SW 1271 (cell line): ENCODE measurements at places on chromosomes 7 and 10.

GRCh38 chr7:44772867-44773266 is 23.6 kb upstream of the PPIA start:
- no peak for DNase-seq

DNA sequence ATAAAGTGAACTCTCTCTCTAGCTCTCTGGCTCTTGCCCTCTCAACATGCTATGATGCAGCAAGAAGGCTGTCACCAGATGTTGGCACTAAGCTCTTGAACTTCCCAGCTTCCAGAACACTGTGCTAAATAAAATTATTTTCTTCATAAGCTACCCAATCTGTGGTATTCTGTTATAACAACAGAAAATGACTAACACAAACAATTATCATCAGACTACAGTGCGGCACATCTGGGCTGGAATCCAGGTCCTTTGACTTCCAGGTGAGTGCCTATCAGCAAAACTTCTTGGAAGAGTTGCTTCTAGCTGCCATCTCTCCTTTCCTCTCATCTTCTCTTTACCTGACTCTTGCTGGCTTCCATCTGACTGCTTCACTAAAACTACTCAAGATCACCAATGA is 20.4 kb downstream of the HTR7 start:
- no peak for DNase-seq

DNA sequence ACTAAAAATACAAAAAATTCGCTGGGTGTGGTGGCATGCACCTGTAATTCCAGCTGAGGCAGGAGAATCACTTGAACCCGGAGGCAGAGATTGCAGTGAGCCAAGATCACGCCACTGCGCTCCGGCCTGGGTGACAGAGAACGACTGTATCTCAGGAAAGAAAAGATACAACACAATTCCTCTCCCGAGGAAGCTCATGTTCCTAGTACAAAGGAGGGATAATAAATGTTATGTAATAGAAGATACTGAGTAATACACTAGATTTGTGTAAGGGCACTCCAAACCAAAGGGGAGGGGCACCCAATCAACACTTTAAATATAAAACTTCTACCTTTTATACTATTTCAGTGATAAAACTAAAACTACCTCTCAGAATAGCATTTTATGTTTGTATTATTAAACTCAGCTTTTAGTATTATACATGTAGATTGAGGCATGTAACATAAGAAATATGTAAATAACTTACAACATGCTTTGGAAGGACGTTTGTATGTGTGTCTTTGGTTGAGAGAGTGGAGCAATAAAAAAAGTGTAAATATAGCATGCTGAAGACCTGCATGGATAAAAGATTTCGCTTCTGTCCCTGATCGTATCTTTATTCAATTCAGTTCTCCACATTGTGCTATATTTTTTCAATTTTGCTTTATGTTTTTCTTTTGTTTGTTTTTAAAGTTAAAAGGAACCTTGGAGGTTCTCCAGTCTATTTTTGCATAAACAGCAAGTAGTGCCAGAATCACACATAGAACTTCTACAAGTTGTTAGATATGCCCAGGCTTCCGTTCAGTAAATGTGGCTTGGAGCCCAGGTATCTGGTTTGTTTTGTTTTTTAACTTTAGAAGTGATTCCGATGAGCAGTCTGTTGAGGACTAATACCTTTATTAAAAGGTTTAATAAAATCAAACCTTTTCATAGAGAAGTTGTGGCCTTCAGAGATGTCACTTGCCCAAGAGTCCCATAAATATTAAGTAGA is 71.9 kb downstream of the WAC start:
- no peak for DNase-seq

DNA sequence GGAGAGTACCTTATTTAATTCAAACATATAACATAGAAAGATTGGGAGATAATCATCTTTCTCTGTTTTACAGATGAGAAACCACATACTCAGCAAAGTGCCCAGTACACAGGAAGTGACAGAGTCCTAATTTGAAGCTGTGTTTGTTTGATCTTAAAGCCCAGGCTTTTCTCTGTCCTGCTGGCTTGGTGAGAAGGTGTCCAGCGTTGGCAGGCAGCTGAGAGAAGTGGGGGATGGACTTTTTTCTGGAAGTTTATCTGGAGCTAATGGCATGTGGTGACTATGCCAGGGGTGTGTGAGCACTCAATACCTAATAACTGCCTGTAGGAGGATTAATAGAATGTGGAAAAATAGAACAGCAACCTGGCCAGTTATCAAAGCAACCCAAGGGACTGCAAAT is 60.8 kb downstream of the NPSR1 start:
- DNase-seq: no peak

DNA sequence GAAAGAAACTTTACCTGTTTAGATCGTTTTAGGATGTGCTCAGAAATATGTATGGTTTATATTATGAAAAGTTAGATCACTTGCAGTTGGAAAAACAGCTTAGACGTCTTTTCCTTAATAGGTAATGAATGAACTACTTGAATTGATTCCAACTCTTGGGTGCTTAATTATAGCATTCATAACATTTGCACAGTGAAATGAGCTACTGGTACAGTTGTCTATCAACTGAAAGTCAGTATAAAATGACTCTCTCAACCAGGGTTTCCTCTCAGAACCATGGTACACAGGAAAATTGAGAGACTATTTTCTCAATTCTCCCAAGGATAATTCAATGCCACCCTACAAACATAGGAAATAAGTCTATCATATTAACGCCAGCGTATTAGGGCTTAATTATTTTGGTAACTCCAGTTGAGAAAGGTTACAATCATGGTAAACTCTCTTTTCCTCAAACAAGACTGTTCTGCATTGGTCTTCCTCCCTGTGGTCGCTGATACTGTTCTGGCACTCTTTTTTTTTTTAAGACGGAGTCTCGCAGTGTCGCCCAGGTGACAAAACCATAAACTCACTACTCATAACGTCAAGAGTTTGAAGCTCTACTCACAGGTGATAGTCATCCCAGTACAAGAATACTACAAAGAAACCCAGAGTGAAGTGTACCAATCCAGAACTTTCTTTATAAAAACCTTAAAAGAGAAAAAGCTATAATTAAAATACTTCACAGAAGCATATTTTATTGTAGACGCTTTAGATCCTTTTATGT is 2.0 kb downstream of the ANLN start:
- peak; percentile 73 for DNase-seq

- DNase-seq: no peak
Observed at GRCh38 chr7:1225441-1226185, 7.1 kb upstream of the UNCX start.

GRCh38 chr7:40815512-40815911 is 680.7 kb downstream of the SUGCT start:
- DNase-seq: no peak

DNA sequence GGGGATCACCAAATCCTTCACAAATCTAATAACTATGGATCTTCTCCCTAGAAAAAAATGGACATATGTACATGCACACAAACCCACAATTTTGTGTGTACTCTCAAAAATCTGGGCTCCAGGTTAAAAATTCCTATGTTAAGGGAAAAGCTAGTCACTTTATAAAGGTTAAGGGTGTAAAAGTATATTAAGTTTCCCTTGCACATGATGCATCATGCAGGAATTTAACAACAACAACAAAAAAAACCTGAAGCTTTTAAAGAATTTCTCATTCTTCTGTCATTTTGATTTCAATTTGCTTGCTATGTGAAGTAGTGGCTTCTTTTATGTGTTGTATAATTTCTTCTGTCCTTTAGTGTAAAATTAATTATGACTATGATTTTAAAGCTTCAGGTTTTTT is 123.7 kb downstream of the CNOT4 start:
- peak; percentile 8 for DNase-seq

- no peak for DNase-seq
Observed at GRCh38 chr10:3647074-3647473, 137.9 kb downstream of the KLF6 start.

DNA sequence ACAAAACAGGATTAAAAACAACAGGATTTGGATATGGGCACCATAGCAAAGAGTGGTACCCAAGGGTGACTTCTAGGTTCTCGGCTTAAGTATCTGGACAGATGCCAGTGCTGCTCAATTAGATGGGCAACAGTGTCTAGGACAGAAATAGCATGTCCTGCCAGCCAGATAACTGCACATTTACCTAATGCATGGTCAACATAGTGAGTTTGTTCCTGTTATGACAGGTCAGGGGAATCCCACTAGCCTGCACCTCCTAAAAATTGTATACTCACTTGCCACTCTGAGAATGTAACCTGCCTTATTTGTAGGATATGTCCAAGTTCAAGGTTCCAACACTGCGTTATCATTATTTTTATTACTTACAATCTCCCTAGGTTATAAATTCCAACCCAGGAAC is 471.7 kb downstream of the GRM8 start:
- DNase-seq: no peak

GRCh38 chr10:102727037-102727818 is 12.8 kb downstream of the SFXN2 start:
- no peak for DNase-seq

- DNase-seq: no peak
Observed at GRCh38 chr10:114258274-114258840, 19.3 kb downstream of the VWA2 start.

DNA sequence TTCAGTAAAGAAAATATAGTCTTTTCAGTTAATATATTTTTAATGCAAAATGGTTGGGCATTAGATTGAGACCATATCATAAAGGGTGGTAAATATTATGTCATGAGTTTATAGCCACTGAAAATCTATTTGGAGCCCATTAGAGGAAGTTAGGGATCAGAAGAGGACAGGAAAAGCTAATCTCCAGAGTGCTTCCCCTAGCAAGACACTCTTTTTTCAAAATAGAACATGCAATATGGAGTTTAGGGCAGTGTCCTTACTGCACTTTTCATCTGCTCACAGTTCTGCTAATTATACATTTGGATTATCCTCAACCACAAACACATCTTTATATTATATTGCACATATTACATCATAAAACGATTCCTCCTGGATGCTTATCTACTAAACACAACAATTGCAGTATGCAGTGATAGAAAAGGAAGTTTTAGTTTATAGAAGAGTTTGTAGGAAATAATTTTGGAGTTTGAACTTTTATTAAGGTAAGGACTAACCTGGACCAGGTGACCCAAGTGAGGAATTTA is 159.8 kb downstream of the PHF14 start:
- DNase-seq: no peak

GRCh38 chr7:93407239-93407638 is 167.3 kb downstream of the CALCR start:
- no peak for DNase-seq

DNA sequence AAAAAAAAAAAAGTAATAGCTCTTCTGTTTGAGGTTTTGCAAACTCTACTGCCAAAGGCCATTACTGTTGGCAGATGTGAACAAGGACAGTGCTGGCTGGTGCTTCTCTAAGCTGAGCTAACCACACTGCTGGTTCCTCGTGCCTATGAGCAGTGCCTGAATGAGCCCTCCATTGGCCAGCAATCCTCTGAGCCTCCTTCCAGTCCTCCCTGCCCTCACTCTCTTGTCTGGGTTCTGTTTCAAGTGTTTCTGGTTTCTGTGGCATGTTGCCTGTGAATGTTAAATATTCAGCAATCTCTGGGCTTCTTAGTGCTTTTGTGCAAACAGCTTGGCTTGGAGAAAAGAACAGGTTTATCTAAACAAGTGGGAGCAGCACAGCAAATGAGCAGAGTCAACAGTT is 161.3 kb upstream of the AUTS2 start:
- DNase-seq: no peak

DNA sequence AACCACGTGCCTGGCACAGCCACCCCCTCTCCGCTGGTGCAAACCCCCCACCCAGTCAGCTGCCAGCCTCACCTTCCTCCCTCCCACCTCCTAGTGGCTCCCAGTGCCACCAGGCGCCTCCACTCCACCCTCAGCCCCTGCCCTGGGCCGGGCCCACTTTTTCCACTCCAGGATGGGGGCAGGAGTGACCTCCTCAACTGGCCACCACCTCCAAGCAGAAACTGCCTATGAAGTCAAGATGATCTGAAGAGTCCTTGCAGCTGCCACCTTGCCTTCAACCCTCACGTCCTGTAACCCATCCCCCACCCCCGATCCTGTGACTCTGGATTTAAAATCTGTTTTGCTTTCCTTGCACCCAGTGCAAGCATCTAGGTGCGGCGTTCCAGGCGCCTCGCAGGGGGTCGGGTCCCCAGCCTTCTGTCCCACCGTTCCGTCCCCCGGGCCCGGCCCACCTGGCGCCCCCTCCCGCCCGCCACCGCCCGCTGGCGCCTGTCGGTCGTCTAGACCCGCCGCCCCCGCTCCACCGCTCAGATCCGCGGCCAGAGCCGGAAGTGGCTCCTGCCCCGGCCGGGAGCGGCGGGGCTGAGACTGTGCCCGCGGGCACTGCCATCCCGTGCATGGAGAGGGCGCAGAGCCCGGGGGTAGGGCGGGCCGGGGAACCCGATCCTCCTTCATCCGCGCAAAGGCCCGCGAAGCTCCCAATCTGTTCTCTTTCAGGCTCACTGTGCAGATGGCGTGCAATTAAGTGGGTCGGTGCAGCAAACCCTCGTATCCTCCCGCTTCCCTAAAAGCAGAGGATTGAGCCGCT is 51.2 kb upstream of the GTF2I start:
- no peak for DNase-seq

GRCh38 chr7:30699706-30700495 is 17.6 kb upstream of the CRHR2 start:
- DNase-seq: no peak

GRCh38 chr7:9939176-9939575 is 1034.5 kb upstream of the PHF14 start:
- no peak for DNase-seq

DNA sequence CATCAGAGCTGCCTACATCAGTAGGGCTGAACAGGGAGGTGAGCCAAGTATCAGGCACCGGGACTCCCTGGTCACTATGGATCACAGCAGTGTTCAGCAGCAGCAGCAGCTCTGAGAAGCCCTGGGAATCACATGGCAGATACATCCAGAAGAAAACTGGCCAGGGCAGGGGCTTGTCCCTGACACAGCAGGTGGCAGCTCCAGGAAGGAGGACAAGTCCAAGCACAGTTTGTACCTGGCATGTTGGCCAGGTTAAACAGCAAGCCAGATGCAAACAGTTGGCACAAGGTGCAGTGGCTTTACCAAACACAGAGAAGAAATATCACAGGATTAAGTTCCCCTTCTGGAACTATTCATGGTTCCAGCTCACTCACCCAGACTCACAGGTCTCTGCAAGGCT is 139.4 kb downstream of the KCNMA1 start:
- DNase-seq: no peak

DNA sequence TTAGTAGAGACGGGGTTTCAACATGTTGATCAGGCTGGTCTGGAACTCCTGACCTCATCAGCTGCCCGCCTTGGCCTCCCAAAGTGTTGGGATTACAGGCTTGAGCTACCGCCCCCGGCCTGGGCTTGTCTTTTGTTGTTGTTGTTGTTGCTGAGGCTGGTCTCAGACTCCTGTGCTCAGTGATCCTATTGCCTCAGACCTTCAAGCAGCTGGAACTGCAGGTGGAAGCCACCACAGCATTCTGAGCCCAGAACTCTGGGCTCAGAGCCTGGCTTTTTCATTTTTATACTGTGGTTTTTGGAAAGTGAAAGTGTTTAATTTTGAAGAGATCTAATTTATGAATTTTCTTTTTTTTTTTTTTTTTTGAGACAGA is 16.2 kb upstream of the DNAJB6 start:
- no peak for DNase-seq
